SK-MEL-5 (cell line): ENCODE measurements at places on chromosomes 6 and 20.

DNA sequence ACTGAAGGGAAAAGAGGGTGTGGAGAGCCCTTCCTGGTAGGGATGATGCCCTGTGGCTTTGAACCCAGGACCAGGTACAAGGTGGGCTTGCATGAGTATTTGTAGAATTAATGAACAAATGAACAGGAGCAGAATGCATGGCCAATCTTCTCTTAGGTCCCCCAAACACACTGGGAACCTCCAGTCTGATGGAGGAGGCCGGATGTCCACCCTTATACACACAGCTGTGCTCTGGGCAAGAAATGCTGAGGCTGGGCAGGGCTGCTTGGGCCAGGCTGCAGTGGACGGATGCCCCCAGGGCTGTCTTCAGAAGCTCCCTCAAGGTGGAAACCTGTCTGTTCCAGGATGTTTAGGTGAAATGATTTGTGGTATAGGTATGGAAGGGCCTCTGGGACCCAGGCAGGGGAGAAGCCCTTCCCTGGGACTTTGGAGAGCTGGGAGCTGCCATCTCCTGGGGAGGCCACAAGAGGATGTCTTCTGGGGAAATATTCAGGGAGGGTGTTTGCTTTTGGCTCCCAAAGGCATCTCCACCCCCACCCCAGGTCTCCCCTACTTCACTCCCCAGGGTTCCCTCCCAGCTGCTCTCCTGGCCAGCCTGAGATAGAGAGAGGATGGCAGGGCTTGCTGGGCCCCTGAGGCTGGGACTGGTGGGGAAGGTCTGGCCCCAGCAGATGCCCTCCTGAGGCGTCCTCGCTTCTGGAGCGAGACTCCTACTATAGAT is 23.3 kb downstream of the VEGFA start:
- DNase-seq, result no peak

- no peak for DNase-seq
These were observed 3.1 kb upstream of the CLDN20 start for GRCh38 chr6:155260686-155261085.

DNA sequence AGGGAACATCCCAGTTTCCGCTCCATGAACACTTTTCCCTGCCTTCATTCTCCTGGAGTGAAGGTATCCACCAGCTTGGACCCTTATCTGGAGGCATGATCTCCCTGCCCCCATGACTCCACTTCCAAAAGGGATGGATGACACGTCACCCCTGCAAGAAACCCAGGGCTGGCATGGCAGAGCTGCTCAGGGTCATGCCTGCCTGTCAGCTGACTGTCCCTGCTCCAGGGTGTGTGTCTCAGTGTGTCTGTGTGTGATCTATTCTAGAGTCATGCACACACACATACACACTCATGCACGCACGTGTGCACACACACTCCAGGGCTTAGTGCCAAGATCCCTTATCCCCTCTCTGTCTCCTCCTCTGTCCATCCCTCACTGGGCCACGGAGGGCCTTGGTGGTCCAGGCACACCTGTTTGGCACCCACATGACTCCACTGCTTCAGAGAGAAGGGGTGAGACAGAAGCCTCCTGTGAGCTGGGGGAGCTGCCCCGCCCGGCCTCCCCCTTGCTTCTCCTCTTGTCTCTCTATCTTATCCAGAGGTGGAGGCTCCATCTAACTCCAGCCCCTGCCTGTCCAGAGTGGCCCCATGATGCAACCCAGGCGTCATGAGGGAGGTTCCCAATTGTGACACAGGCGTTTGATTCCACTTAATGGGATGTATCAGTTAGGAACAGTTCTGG is 290.9 kb downstream of the CDC5L start:
- no peak for DNase-seq

GRCh38 chr6:31795616-31796298 is at the start of gene VARS1:
TSS of gene VARS1 (minus strand) at chr6:31795752. CDS start at chr6:31795217, 535 bp downstream.
- peak; percentile 89 for DNase-seq

GRCh38 chr6:154751011-154751800 is 18.0 kb downstream of the SCAF8 start:
- no peak for DNase-seq

GRCh38 chr6:121920616-121921015 is 478.8 kb upstream of the HSF2 start:
- no peak for DNase-seq

DNA sequence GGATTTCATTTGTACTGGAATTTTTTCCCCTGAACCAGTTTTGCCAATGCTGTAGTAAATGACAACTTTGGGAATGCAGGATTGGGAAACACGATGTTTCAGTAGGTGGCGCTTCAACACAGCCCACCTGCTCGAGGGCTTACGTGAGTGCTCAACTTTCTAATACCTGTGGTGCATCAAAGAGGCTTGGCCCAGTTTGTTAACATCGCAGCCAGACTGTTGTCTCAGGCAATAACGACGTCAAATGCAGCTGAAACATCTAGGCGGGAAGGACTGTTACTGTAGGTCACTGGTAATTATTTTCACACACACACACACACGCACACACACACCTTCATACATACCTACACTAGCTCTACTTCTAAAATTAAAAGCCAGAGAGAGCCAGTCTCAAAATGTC is 815.5 kb upstream of the SLC35B3 start:
- DNase-seq, result peak; percentile 94

- DNase-seq, result peak; percentile 69
These were observed 33.7 kb upstream of the IYD start for GRCh38 chr6:150334790-150335783.

DNA sequence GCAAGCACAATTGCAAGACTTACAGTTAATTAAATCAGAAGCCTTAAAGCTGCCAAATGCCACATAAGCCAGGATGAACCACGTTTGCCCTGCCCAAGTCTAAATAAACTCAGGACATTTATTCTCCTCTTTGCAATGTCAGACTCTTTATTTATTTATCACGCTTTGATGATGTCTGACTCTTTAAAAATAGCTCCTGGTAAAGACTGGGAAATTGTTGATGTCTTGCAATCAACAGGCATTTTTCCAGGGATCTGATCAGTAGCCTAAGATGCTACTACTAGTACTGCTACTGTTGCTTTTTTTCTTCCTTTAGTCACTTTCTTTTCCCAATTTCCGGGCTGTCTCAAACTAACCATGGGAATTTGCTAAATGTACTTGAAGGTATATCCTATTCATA is 365.8 kb upstream of the MARCKS start:
- no peak for DNase-seq

GRCh38 chr20:14114065-14114704 is 118.9 kb downstream of the MACROD2 start:
- no peak for DNase-seq

GRCh38 chr20:58129721-58130151 is 98.7 kb downstream of the ANKRD60 start:
- no peak for DNase-seq

DNA sequence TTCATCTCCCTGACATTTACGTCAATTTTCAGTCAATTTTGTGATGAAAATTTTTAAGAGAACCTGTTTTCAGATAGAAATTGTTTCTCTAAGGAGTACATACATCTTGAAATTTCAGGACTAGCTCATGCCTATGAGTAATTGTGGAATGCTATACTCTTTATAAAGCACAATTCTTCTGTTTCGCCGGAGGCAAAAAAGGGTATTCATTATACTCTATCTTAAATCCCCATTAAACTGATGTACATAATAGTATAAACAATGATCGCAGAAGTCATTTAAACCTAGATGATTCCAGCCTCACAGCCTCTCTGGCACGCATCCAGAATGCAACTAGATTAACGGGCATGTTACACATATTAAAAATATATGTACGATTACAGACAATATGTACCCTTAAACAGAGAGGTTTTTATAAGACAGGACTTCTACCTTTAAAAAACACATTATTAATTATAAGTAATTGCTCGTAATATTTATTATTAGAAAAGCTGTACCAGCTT is 62.6 kb downstream of the NRSN1 start:
- DNase-seq, result peak; percentile 37

- peak; percentile 42 for DNase-seq
These were observed 780 bp upstream of the TAF4 start for GRCh38 chr20:62066339-62066982.

- no peak for DNase-seq
These were observed 118.8 kb downstream of the BMP5 start for GRCh38 chr6:55756531-55757031.

DNA sequence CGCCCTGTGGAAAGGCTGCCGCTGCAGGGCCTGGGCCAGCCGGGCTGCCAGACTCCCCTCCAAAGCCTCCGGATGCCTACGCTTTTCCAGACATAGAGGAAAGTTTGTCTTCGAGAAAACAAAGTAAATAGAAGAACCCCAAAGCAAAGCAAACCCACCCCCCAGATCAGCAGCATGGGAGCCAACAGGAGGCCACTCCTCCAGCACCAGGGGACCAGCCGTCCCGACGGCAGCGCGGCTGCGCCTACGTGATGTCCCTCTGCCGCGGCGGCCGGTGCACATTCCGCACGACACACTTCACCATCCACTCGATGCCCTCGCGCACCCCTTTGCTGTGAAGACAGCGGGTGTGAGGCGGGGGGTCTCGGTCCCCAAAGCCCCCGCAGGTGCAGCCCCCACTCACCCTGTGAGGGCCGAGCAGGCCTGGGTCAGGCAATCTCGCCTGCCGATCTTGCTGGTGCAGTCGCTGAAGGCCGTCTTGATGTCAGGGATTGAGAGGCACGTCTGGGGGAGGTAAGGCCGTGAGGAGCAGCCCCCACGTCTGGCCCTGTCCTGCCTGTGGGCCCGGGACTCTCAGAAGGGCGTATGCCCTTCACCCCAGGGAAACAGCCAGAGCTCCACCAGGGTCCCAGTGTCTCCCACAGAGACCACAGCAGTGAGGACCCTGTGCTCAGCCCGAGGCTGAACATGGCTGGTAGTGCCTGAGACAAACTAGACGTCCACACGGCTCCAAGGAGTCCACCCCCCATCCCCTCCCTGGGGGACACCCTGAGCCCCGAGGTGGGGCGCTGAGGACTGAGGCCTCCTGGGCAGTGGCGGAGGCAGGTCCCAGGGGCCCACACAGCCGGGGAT is 4.0 kb downstream of the TNFRSF6B start:
- no peak for DNase-seq

- no peak for DNase-seq
These were observed 10.0 kb upstream of the POU5F1 start for GRCh38 chr6:31180500-31180899.

- DNase-seq, result no peak
These were observed 76.6 kb downstream of the TOX2 start for GRCh38 chr20:43991261-43991660.

GRCh38 chr6:142830116-142830710 is 114.8 kb downstream of the HIVEP2 start:
- no peak for DNase-seq

- DNase-seq, result no peak
These were observed 39.9 kb downstream of the FAXC start for GRCh38 chr6:99309557-99309956.

GRCh38 chr6:70082830-70083229 is 216.5 kb downstream of the COL19A1 start:
- no peak for DNase-seq

GRCh38 chr20:663315-664090 is 10.5 kb upstream of the SRXN1 start:
- DNase-seq, result no peak

- no peak for DNase-seq
These were observed 1224.2 kb upstream of the GJE1 start for GRCh38 chr6:140908505-140908904.

DNA sequence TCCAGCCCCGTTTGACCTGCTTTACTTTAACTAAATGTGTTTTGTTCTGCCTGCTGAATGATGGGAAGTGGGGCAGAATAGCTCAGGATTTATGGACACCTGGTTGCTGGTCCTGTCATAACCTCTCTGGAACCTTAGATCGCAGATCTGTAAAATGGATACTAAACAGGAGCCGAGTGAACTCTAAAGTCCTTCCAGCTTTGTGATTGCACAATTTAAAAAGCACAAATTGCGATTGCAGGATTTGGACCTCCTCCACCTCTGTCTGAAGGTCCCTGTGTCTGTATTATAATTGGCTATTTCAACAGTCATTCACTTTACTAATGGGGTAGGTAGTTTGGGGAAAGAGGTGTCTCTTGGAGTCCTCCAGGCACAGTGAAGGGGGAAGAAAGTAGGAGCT is 220.4 kb downstream of the LY86 start:
- no peak for DNase-seq

GRCh38 chr6:108610270-108610839 is 49.6 kb downstream of the FOXO3 start:
- DNase-seq, result peak; percentile 76

GRCh38 chr6:40931931-40932330 is 107.1 kb downstream of the UNC5CL start:
- no peak for DNase-seq

- no peak for DNase-seq
These were observed 3.1 kb downstream of the MAP1LC3A start for GRCh38 chr20:34561661-34562060.

DNA sequence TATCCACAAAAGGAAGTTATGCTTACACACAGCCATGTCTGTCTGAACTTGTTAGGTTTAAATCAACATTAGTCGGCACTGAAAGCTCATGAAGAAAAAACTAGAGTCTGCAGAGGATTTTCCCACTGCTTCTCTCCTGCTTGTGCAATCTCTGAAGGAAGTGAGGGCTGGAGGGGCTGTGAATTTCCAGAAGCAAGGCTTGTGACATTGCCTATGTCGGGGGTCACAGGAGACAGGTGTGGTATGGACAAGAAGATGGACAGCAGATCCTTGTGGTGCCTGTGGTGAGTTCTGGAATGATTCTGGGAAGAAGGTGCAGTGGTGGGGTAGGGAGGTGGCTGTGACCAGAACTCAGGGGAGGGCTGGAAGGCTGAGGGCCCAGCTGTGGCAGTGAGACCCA is 84.3 kb upstream of the TRAF3IP2 start:
- DNase-seq, result no peak

DNA sequence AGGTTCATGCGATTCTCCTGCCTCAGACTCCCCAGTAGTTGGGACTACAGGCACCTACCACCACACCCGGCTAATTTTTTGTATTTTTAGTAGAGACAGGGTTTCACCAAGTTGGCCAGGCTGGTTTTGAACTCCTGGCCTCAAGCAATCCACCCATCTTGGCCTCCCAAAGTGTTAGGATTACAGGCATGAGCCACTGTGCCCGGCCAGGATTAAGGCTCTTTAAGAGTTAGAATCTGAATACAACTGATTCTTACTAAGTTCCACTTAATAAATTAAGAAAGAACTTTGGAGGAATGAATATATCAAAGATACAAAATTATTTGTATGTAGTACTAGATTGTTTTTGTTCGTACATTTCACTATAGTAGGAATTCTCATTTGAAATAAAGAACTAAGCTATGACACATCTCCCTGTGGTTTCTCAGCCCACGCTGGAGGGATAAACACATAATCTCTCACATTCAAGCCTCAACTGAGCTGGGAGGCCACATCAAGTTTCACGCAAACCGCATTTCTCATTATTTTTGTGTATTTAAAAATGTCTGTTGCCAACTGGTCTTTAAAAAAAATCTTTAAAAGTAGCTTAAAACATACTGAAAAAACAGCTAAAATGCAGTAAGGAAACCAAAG is 34.2 kb downstream of the DTNBP1 start:
- DNase-seq, result peak; percentile 52

- DNase-seq, result peak; percentile 59
These were observed 13.5 kb downstream of the HAO1 start for GRCh38 chr20:7926767-7927166.

DNA sequence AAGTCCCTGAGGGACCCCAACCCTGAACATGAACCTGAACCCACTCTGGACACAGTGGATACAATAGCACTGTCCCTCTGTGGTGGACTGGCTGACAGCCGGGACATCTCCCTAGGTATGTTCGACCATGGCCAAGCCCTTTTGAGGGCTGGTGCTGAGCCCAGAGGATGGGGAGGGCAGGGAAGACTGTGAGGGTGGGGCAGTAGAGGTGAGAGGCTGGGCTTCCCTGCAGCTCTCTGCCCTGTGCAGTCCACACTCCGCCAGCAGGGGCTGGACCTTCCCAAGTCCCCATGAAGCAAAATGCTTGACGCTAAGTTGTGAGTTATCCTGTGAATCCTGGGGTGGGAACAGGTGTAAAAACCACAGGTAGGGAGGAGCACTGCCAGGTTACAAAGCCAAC is 11.5 kb downstream of the LPIN3 start:
- DNase-seq, result no peak
